Chondrocyte (in vitro differentiated cells): ENCODE measurements at places on chromosomes 4 and X.
A peak's percentile ranks its signal among the peaks of the same experiment; 100 is the strongest.

DNA sequence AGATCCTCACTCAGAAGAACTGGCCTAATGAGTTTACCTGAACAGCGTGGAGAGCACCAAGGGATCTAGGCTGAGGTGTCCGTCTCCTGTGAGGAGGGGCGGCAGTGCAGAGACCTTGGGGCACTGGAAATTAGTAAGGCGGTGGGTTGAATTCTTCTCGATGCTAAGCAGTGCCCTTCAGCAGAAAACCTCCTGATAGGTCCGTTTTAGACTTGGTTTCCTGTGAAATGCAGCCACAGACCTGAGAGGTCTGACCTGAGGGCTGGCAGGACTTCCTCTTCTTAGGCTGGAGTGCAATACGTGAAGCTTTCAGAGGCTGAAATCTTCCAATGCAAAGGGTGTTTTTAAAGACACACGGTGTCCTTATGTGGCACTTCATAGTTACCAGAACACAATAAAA, at the start of gene CLNK:
Gene CLNK, minus strand, starts transcription at position 138 of the 400 bp plus-strand sequence. CDS start 16,899 bp downstream, outside the sequence.
- H3K4me3 ChIP-seq = no peak within 1 kb of the TSS
- no peak for DNase-seq
- no peaks in the 10 kb centered on the region for H3K36me3 ChIP-seq
- H3K27ac ChIP-seq = no peak within 1 kb of the TSS

GRCh38 chrX:47297874-47298273, 65.1 kb downstream of the USP11 start:
- DNase-seq = no peak
- H3K27ac ChIP-seq = no peak overlapping the region
- no peak overlapping the region for H3K4me3 ChIP-seq
- peaks cover 9% of the 10 kb centered on the region for H3K4me1 ChIP-seq

GRCh38 chr4:36325499-36325898, 44.1 kb downstream of the DTHD1 start:
- no peak overlapping the region for H3K4me3 ChIP-seq
- DNase-seq = no peak
- peaks cover 12% of the 10 kb centered on the region for H3K4me1 ChIP-seq
- no peak overlapping the region for H3K27ac ChIP-seq

DNA sequence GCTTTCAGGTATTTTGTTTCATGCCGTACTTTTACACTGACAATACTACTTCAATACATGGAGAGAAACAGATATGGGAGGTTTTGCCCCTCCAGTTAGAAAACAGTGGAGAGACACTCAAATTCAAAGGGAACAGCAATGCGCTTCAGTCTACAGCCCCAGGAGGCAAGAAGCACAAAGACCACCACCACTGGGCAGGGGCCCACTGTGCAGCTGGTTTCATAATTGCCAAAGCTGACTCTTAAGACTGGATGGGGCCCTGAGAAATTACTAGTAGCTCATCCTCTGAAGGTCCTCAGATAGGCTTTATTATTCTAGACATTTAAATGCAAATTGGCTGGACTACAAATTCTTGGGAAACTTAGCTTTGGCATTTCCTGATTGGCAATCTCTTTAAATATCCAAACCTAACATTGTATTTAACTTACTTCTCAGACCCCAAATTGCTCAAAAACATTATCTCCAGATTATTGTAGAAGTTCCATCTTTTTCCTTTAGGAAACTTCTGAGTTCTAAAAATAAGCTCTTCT, 85.9 kb upstream of the GPR34 start:
- no peaks in the 10 kb centered on the region for H3K27me3 ChIP-seq
- peaks cover 42% of the 10 kb centered on the region for H3K4me1 ChIP-seq
- no peak overlapping the region for H3K4me3 ChIP-seq
- H3K36me3 ChIP-seq = no peaks in the 10 kb centered on the region
- H3K27ac ChIP-seq = peak overlapping the region; percentile 0

GRCh38 chrX:95675794-95676193, 1008.8 kb upstream of the DIAPH2 start:
- no peaks in the 10 kb centered on the region for H3K36me3 ChIP-seq
- H3K4me1 ChIP-seq = no peaks in the 10 kb centered on the region
- DNase-seq = no peak
- H3K4me3 ChIP-seq = no peak overlapping the region
- H3K27ac ChIP-seq = no peak overlapping the region
- H3K27me3 ChIP-seq = no peaks in the 10 kb centered on the region

- H3K4me1 ChIP-seq = peaks cover 61% of the 10 kb centered on the region
- H3K27me3 ChIP-seq = no peaks in the 10 kb centered on the region
- H3K27ac ChIP-seq = peak overlapping the region; percentile 96
- H3K36me3 ChIP-seq = peaks cover 7% of the 10 kb centered on the region
- DNase-seq = no peak
- H3K4me3 ChIP-seq = peak overlapping the region; percentile 96
These were observed 2.3 kb downstream of the PGRMC2 start for GRCh38 chr4:128285085-128285997.
